ENCODE measurements at places on chromosomes 5 and 9.
A peak's percentile ranks its signal among the peaks of the same experiment; 100 is the strongest.

GRCh38 chr5:89437450-89438435 lies 554.8 kb upstream of the MEF2C start:
- no peak for DNase-seq

GRCh38 chr9:95157481-95158151 lies 159.9 kb downstream of the FANCC start:
- DNase-seq = no peak

- DNase-seq = no peak
These were observed 24.4 kb downstream of the BHMT start for GRCh38 chr5:79135790-79136553.

DNA sequence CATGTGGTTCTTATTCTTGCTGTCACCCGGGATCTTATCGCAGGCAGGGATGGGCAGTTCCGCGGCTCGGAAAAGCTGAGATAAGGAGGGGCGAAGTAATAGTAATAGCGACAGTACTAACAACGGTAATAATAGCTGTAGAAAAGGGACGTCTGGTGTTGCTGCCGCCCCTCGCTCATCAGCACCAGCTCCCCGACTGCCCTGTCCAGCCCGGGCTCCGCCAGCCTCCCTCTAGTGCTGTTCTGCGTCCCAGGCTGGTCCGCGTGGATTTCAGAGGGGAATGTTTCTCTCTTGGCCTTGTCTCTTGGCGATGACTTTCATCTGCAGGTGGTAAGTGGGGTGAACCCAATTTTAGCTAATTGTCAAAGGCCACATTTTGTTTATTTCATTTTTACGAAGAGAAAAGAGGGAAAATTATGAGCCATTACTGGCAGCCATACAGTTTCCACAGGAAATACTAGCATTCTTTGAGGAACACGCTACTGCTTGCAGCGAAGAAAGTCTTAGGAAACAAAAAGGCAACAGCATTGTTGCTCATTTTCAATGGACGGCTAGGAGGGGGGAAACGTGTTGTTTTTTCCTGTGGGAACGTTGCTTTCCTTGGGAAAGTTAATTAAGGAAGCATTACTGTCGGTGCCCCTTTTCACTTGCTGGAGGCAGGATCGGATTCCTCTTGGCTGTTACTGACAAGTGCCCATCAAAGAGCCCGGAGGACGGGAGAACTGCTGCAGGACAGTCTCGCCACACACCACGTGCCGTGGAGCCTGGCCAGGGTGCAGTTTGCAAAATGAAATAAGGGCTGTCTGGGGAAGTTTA lies 762 bp downstream of the SNCAIP start:
- no peak for DNase-seq

GRCh38 chr5:15885156-15885555 lies 294.4 kb downstream of the MARCHF11 start:
- DNase-seq = no peak

GRCh38 chr5:164376843-164377242 lies 871.4 kb downstream of the MAT2B start:
- DNase-seq = no peak

DNA sequence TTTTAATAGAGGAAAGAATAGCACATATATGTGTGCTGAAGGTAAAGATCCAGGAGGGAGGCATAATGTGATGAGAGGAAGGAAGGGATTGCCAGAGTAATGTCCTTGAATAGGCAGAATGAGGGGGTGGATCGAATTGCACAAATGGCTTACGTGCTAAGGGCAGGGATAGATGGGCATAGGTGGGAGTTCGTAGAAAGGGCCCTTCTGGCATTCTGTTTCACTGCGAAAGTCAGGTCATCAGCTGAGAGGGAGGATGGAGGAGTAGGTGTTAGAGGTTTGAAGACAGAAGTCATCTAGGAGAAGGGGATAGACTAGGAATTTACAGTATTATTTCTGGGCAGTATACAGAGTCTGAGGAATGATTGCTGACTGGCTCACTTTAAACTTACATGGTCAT lies 32.1 kb downstream of the CNOT6 start:
- DNase-seq = no peak

DNA sequence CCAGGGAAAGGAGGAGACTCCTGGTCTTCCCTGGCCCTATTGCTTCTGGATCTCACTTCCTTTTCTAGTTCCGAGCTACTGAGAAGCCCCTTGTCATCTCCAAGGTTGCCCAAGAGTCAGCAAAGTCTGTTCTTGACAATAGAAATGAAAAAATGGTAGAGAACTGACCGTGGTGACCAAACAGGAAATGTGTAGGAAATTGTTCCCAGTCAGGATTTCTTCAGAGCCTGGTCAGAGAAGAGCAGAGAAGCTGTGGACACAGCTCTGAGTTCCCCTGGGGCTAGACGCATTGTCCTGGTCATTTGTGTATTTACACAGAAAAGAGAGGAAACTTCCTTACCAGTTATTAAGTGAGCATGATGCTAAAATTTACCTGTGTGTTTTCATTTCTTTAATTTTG lies 35.6 kb downstream of the S1PR3 start:
- no peak for DNase-seq

DNA sequence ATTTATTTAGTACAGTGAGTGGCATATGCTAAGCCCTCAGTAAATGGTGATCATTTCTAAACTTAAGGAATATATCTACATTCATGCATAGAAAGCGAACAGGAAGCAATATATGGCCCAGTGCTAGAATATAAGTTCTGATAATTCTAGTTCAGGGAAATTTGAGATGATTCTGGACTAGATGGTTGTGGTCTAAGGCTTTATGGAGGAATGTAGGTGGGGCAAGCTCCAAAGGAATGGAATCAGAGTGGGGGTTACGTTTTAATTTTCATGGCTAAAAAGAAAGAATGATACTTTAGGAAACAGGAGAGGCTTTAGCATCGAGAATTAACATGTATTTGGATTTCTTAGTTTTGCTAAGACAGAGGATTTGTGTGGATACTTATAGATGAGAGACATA lies 56.1 kb downstream of the MTREX start:
- DNase-seq = no peak

GRCh38 chr5:65101632-65102100 lies 332.9 kb downstream of the CWC27 start:
- DNase-seq = no peak

DNA sequence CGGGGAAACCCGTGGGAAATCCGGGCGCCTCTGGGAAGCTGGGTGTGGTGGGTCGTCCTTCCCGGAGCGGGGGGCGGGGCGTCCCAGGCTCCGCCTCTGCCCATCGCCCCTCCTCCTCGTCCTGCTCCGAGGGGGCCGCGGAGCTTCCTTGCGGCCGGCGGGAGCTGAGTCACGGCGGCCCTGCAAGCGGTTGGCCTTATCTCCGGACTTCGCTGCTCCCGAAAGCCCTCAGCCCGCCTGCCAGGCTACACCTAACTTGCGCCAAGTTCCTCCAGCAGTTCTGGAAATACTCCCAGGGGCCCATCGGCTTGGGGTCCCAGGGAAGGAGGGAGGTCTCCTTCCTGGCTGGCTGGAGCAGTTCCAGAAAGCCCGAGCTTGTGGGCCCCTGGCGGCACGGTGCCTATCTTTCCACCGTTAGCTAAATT lies 54.1 kb upstream of the CDKN2AIPNL start:
- peak; percentile 60 for DNase-seq

GRCh38 chr5:66697796-66698564 lies 101.8 kb downstream of the MAST4 start:
- DNase-seq = no peak

- no peak for DNase-seq
These were observed 363.4 kb downstream of the RAB3C start for GRCh38 chr5:58946230-58946629.

- DNase-seq = peak; percentile 89
These were observed 10.3 kb downstream of the TRIM32 start for GRCh38 chr9:116697362-116697761.

DNA sequence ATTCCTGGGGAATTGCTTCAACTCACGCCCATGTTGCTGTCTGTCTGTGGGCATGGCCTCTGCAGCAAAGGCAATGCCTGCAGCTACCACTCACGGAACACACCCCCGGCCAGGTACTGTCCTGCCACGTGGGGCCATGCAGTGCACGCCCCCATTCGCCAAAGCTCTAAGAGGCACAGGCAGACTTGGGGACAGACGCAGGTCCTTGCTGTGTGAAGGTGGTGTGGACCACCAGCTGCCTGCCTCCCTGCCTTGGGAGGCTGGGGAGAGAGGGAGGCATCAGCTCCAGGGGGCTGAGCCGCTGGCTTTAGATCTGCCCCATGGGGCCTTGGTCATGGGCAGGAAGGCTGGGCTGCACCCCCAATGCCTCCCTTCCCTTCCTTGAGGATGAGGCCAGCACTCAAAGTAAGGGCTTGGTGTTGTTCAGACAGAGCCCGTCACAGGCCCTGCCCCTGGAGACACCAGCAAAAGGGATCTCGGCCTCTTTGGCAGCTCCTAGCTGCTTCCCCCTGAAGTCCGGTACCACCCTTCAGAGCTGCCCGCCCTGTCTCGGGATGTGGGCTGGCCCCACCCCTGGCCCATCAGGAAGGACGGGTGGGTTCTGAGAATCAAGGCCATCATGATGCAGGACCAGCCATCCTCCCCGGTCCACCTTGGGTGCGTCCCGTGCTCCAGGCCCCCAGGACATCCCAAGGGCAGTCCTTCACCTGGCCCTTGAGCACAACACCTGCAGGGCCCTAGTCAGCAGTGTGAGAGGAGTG lies 2.3 kb downstream of the GRIN1 start:
- no peak for DNase-seq

DNA sequence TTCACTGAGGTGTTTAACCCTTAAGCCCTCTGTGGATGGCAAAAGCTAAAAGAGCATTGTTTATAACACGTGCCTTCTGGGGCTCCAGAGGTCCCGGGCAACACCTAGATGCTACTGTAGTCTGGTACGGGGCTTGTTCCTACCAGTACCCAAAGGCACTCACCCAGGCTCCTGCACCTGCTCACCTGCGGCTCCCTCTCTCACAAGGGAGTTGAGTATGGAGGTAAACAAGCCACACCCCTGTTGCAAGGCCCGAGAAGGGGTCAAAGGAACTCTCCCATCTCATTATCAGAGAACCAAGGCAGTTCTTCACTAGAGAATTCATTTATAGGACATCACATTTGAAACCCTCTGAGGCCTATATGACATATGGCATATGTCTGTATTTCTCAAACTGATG lies 53.4 kb upstream of the IL6ST start:
- no peak for DNase-seq

GRCh38 chr9:34456746-34457145 lies 1.6 kb downstream of the FAM219A start:
- no peak for DNase-seq
